NCI-H1092 treated with DMSO at 0.1 percent for 48 hours (cell line): ENCODE measurements at places on chromosomes 2 and 18.

- peak; percentile 7 for DNase-seq
Observed at GRCh38 chr2:77552956-77553355, 30.8 kb upstream of the LRRTM4 start.

DNA sequence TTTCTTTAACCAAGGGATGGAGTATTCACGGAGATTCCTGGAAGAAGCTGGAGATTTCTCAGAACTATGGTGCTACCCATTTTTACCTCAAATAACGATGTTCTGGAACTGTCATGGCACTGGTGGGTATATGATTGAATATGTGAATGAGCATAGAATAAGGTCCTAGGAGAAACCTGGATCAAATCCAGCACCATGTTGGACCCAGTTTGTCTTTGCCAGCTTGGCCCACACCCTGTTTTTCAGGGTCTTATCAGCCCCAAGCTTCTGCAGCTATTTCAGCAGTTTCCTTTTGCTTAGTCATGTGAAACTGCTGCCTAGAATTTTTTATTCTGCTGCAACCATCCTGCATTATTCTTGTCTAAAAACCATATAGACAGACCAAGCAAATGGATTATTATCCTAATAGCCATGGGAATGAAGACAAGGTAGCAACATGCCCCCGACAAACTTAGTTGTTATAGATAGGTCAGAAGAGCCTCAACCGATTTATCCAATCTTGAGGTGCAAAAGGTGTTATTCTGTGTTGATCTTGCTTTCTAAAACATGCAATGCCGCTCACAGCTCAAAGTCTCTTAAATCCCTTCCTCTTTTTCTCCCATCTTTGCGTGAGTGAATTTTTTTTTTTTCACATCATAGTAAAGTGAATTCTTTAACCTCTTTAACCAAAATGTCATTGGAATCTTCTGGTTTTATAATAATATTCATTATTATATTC, 133.6 kb downstream of the PRPF40A start:
- DNase-seq: no peak

DNA sequence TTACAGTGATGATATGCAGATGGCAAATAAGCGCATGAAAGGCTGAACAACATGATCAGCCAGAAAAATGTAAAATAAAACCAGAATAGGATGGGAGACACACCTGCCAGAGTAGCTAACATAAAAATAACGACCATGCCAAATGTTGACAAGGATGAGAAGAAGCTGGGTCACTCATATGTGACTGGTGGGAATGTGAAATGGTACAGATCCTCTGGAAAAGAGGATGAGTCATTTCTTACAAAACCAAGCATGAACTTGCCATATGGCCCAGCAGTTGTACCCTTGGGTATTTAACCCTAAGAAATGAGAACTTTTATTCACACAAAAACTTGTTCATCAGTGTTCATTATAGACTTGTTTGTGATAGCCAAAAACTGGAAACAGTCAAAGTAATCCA, 143.8 kb downstream of the SH3BP4 start:
- no peak for DNase-seq

- DNase-seq: peak; percentile 2
Observed at GRCh38 chr2:240640939-240641338, 15.7 kb downstream of the GPR35 start.

- DNase-seq: no peak
Observed at GRCh38 chr2:167966937-167967913, 280.2 kb downstream of the STK39 start.

- DNase-seq: peak; percentile 73
Observed at GRCh38 chr18:63148449-63149301, 170.9 kb downstream of the BCL2 start.

DNA sequence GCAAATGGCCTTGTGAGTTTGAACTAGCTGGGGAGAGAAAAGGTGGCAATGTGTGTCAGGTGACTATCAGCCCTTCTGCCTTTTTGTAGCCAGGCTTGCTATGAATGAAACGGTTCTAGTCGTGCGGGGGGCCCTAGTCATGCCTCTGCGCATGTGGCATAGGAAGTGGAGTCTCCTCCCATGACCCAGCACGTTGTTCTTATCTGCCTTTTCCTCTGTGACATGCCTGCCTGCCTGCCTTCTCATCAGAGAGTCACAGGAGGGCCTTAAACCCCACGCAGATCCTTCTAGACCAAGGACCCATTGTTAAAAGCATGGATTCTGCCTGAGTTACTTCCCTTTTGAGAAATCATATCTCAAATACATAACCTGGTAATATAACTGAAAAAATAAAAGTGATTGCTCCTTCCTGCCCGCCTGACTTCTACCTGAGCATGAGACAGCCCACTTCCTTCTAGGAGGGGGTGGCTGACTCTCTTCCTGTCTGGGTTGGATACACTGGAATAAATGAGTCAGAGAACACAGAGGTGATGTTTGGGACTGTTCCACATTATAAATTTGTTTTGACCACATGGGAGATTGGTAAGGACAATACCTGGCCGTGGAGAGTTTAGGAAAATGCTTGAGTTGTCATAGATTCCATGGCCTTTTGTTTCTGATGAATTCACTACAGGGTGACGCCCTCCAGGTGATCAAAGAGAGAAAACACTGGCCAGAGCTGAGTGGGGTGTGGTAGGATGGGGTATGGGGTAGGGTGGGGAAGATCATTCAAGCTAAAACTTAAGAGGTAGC, 49.8 kb downstream of the FBLN7 start:
- DNase-seq: no peak

DNA sequence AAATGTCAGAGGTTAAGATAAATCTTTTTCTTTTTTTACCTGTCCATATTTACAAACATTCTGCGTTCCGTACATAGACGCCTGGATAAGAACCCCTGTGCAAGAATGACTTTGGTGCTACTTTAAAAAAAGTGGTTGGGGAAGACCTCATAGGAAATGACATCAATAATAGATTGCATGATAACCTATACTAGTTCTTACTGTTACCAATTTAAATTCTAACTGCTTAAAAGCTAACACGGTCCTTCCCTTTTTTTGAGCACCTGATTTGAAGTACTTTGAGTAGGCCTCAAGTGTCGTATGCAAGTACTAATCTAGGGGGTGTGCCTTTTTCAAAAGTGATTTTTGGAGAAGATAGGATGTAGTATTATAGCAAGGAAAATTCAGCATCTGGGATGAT, 2.1 kb downstream of the SLC39A10 start:
- no peak for DNase-seq

DNA sequence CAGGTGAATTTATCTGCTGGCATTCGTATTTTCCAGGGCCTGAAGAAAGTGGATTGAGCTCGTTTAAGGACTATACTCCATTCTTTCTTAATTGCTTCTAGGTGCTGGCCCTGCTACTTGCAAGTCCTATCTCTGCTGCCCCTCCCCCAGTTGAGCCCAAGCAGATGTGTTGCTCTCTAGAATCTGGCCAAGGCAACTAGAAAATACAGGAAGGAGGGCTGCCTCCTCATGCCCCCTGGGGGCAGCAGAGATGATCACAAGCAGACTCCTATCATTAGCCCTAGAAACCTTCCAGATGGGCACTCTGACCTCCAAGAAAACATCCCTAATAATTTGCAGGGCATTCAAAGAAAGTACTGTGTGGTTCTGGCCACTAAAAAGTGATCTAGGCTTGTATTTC, 72.5 kb upstream of the CYP26B1 start:
- DNase-seq: no peak

- no peak for DNase-seq
Observed at GRCh38 chr18:63882333-63883141, 5.0 kb upstream of the SERPINB2 start.

DNA sequence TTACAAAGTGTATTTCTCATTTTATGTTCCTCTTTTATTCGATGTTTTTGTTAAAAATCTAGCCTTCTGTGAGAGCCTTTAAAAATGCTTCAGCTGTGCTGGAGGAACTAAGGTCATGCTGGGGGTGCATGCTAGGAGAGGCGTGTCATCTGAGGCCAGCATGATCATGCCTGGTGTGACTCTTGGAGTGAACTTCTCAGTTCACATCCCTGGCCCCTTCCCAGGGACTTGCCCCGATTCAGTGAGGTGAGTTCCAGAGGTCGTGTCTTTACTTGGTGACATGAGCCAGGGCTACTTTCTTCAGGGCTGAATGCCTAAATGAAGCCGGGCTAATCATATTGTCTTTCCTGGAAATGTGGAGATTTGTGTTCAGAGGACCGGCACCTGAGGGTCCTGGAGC, 264.9 kb downstream of the MREG start:
- DNase-seq: no peak

DNA sequence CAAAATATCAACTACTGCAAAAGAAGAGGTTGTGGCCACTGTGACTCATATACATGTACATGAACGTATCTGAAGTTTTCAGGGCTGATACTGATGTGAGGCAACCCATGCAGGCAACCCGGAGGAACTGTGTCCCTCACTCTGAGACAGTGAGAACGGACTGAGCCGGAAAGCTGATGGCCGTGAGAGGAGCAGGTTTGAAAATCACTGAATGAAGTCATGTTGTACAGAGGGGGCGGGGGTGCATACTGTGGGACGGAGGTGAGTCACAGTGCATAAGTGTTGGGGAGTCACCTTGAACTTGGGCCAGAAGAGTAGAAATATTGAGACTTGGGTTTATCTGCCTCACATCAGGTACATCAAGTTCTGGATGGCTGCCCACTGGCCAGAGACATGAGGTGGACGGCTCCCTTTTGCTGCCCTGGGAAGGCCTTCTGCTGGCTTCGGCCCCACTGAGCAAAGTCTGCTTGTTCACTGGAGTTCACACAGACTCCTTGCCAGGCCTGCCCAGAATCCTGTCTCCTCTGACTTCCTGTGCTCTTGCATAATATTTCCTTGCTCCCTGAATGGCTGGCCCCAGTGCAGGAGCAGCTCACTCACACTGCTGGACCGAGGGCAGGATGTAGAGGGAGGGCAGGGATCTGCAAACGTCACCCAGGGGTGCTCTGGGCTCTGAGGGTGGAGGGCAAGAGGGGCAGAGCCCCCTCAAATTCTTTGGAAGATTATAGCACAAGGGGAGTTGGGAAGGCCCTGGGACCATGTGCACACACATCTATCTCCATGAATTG, 18.1 kb downstream of the EPAS1 start:
- no peak for DNase-seq

DNA sequence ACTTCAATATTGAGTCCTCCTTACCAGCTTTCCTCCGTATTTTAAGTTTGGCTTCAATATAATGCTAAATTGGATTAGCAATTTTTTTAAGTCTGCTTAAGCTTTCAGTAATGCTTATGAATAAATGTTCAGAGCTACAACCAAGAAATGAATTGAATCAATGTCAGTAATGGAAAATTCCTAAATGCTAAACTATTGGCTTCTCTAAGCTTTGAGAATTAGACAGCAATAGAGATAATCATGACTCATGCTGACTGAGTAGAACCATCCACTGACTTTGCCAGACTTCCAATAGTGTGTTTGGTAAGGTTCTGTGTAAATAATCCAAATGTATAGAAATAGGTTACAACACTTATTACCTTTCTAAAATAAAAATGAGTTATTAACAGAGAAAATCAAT, 8.9 kb upstream of the PDE1A start:
- DNase-seq: no peak

- DNase-seq: no peak
Observed at GRCh38 chr2:149271575-149271974, 58.8 kb upstream of the LYPD6 start.

DNA sequence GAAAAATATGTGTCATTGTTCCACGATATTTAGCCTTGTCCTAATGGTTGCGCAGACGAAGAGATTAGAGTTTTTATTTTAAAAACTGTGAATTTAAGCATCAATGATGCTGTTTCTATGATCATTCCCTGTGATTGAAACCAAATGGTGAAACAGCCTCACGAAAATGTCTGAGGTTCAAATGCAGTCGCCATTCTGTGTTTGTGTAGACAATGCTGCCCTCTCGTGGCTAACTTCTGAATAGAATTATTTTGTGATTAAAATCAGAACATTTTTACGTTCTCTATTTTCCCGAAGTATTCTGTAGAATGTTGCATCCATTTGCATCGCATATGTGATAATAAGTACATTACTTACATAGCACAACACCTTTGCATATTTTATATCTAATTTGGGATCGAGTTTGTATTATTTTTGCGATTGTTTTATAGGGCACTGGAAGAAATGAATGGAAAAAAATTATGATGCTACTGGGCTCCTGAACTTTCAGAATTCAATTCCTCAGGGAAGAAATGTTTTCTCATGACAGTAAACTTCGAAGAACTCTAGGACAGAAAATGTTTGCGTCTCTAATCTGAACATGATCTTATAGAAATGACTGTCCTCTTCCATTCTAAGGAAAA, 54.8 kb upstream of the CREB1 start:
- peak; percentile 41 for DNase-seq

DNA sequence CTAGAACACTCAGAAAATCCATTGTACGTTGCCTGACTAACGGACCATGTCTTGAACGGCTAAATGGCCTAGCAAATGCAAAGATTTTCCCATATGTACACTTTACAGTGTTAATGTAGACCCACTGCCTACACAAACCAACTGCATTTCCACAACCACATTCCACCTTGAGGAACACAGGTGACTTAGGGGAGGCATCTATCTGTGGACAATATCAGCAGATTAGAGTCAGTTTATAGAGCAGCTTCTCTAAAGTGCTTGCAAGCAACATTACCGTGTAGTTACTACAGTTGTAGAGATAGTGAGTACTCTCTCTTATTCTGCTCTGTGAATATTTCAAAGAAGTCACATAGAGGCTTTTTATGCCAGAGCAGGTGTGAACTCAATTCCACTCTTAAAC, 139.6 kb downstream of the TCF4 start:
- no peak for DNase-seq

DNA sequence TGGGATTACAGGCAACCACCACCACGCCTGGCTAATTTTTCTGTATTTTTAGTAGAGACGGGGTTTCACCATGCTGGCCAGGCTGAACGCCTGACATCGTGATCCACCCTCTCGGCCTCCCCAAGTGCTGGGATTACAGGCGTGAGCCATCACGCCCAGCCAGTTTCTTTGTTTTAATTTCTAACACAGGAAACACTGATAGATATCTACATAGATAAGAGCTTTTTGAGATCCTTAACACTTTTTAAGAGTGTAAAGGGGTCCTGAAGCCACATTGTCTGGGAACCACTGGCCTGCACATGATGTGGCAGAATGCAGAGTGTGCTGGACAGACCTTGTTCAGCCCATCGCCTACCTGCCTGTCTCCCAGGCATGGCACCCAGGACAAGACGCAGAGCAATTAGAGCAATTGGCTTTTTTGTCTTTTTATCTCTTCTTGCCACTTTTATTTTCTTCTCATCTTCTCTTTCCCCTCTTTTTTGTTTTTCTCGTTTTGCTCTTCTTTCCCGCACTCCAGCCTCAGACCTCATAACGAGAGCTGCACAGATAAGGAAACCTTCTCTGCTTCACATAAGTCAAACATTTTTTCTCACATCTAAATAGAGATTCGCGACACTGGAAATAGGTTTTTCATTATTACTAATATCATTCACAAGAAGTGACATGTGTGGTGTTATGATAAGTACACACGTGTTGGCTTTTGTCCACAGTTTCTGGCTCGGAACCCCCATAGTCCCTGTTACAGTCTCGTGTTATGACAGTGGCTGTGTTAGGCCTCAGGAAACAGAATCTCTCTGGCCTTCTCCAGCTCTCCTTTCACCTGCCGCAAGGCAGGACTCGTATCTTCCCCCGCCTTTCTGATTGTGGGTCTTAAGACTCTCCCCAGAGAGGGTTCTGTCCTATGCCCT, 25.2 kb upstream of the GPR55 start:
- no peak for DNase-seq

GRCh38 chr18:36756242-36756641, 72.6 kb downstream of the TPGS2 start:
- DNase-seq: no peak
